ENCODE measurements at places on chromosomes 12 and 14.

GRCh38 chr12:49546481-49546880, 7.7 kb downstream of the KCNH3 start:
- DNase-seq: no peak

DNA sequence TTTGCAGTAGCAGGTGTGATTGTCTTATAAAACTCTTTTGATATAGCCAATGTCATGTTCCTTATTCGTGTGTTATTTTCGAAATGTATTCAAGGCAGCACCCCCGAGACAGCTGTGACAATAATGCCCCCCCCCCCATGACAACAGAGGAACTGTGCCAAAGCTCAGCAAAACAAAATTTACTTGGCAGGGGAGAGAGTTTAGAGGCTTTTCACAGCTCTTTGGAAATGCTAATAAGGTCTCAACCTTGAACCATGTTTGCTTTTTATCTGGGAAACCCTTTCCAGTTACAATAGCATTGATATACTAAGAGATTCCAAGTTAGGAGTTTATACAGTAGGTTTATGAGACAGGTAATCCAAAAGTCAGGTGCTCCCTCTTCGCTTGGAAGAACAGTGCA, 56.4 kb upstream of the USP44 start:
- peak; percentile 93 for DNase-seq

DNA sequence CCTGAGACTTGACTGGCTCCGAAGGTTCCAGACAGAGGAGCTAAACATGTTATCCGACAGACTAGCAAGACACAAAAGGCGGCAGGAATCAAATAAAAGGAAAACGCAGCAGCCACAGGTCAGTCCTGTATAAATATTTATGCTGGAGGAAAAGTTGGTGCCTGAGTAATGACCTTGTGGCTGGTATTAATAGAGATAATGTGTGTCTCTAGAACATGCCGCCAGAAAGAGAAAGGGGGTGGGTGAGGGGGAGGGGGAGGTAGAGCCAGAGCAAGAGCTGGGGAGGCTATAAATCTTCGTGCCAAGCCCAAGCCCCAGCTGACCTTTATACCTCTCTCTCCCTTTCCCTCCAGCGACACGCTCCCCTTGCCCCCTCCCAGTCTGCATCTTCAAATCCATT, 590.4 kb downstream of the MED13L start:
- DNase-seq: no peak

- DNase-seq: peak; percentile 12
Observed at GRCh38 chr12:75389061-75389460, 1.8 kb upstream of the GLIPR1L2 start.

DNA sequence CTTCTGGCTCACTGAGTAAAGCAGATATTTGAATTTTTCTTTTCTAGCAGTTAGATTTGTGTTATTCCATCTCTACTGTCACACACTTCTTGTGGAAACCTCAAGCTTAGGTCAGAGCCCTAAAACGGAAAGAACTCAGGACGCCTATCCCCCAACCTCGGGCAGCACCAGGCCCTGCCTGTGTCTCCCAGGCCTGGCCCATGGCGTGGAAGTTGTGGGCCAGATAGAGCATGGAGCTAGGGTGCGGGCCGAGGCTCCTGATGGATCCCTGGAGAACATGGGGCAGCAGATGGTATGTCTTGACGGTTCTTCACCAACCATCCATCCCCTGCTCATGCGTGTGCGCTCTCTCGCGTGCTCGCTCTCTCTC, 20.6 kb downstream of the P2RX4 start:
- DNase-seq: no peak

DNA sequence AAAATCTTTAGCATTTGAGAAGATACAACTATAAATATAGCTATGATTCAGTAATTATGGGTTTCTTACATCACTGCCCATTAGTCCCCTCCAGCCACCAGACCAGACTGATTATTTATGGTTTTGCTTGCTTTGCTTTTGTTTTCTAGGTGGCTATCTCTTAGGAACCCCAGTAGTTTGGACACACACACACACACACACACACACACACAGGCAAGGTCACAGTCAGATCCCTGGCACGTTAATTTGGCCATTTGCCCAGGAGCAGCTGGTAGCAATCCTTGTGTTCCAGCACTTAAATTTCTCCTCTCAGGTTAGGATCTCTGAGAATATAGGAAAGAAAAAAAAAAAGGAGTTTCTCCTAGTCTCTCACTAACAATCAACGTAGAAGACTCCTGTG, 90.2 kb upstream of the RESF1 start:
- peak; percentile 47 for DNase-seq

DNA sequence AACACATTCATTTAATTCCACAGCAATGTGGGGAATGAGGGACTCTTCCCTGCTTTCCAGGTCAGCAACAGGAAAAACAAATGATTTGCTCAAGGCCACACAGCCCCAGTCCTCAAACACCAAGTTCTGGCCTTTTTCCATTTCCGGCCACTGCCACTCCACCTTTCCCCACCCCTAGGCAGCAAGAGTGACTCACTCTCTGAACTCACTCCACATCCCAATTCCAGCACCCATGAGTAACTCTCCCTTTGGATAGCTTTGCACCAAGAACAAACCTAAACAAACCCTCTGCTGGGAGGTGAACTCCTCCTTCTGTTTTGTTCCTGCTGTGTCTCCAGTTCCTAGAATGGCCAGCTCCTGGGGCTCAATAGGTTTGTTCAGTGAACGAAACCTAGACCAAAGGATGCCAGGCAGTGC, 30.4 kb upstream of the PLEKHG6 start:
- no peak for DNase-seq

- DNase-seq: no peak
Observed at GRCh38 chr12:70011353-70011752, 186.3 kb downstream of the MYRFL start.

DNA sequence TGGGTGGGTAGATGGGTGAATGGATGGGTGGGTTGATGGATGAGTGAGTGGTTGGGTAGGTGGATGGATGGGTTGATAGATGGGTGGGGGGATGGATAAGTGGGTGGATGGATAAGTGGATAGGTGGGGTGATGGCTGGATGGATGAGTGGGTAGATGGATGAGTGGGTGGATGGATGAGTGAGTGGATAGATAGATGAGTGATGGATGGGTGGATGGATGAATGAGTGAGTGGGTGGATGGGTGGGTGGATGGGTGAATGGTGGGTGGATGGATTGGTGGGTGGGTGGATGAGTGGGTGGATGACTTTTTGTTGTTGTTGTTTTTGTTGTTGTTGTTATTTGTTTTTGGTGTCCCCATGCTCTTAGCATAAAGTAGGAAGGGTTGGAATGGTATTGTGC, 45.5 kb downstream of the TBX5 start:
- no peak for DNase-seq

GRCh38 chr12:108635201-108635996, 1.7 kb upstream of the SELPLG start:
- DNase-seq: no peak

DNA sequence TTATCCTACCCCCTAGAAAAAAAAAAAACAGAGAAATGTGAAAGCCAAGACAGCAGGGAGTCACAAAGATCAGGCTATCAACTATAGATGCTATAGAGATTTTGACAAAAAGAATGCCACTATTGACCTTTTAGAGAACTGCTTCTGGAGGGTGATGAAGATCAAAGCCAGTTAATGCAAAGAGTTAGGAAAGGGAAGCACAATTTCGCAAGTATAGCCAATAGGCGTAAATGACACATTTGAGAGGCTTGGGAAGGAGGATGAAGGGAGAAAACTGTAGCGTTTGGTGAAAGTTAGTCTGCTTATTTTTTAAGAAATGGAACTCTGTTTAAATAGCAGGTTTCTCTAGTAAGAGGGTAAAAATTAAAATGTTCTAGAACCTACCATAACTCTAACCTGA, 190.7 kb downstream of the DUSP6 start:
- no peak for DNase-seq

- no peak for DNase-seq
Observed at GRCh38 chr12:113471619-113472171, at the start of gene LHX5. Gene LHX5 (minus strand): TSS chr12:113471871. CDS start chr12:113471498, 373 bp downstream.

DNA sequence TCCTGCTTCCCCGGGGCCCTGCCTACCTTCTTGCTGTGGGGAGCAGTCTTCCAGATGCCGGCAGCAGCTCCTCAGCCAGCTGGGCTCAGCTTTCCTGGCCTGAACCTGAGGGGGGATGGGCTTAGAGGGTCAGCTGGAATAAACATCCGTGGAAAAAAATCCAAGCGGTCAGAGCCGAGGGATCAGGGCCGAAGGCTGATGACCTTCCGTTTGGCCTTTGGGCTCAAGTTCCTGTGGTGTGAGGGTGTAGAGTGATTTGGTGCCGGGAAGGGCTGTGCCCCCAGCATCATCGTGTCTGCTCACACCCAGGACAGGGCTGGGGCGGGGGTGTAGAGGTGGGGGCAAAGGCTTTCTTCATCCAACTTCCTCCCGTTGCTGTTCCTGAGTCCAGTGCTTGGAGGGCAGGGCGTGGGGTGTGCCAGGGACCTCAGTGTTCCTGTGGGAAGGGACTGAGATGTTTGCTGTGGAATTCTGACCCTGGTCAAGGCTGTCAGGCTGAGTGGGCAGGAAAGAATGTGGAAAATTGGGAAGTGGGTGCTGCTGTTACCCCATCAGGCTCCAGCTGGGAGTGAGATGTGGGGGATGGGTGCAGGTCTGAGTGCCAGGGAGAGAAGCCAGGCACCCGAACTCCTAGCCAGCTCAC, 2.6 kb downstream of the SMIM41 start:
- DNase-seq: no peak

GRCh38 chr14:68978172-68978911, 760 bp downstream of the ACTN1 start:
- DNase-seq: peak; percentile 69

DNA sequence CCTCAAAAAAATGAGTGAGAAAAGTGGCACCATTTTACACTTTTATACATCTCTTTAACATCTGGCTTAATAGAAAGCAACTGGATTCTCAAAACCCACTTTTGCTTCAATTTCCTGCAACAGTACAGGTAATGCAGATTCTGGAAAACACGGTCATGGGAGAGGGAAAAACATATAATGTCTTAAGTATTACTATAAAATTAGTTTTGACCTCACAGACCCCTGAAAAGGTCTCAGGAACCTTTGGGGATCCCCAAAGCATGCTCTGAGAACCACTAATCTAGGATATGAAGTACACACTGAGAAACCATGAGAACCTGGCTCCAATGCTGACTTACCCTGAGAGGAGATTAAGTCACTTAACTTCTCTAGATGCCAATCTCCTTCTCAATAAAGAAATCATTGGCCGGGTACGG, 64.7 kb downstream of the PPP2R5E start:
- no peak for DNase-seq

DNA sequence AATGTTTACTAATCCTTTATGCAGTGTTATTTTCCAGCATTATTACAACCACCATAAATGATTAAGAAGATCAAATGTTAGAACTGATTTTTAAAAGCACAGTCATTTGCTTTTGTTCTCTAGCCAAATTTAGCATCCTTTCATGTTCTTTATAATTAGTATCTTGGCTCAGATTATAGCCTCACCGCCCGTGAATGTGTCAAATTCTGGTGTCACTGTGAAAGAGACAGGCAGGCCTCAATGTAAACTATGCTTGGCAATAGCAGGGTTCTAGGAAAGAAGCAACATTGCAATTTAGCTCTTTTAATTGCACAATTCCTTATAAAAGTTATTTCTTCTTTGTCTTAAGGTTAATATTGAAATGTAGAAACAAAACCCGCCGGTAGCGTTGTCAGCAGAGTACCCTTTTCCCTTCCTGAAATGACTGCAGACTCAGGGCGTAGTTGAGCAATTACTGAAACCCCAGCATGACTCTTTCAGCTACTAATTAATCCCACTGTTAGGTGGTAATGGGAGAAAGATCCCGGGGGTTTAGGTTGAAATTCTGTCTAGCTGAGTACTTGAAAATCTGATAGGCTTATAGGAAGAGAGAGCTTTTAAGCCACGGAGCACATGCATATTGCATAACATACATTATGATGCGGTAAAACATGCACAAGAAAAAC, 1600.5 kb upstream of the SEL1L start:
- no peak for DNase-seq

- no peak for DNase-seq
Observed at GRCh38 chr14:22577334-22577908, 11.6 kb downstream of the DAD1 start.

DNA sequence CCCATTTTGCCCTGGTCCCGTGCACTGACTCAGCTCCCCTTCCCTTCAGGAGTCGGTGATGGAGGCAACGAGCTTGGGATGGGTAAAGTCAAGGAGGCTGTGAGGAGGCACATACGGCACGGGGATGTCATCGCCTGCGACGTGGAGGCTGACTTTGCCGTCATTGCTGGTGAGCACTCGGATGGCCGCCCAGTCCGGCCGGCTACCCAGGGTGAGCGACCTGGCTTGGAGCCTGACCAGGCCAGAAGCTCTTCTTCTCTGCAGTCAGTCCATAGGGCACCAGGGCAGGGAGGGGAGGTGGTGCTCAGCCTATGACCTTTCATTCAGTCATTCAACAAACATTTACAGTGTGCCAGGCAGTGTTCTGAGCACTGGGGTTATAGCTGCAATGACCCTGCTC, 39.8 kb downstream of the GPR68 start:
- DNase-seq: no peak

GRCh38 chr12:124387528-124387911, 92.6 kb downstream of the RFLNA start:
- no peak for DNase-seq

DNA sequence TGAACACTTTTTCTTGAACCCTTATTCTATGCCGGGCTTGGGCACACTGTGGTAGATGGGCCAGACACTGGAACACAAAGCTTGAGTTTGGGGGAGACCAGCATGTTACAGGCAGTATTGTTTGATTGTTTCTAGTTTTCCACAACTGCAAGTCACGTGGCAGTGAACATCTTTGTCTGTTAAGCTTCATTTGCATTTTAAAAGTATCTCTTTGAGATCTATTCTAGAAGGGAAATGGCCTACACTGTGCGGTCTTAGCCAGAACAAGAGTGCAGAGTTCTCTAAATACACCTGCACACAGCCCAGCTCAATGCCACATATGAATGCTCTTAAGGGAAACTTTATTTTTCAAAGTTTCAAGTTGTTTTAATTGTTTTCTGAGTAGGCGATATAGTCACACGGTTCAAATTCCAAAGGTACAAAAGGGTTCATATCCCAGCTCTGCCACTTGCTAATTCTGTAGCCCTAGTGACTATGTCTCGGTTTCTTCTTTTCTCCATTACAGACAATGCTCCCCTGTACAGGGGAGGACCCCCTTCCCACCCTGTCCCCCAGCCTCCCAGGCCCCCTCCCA, 24.9 kb downstream of the RIN3 start:
- no peak for DNase-seq

DNA sequence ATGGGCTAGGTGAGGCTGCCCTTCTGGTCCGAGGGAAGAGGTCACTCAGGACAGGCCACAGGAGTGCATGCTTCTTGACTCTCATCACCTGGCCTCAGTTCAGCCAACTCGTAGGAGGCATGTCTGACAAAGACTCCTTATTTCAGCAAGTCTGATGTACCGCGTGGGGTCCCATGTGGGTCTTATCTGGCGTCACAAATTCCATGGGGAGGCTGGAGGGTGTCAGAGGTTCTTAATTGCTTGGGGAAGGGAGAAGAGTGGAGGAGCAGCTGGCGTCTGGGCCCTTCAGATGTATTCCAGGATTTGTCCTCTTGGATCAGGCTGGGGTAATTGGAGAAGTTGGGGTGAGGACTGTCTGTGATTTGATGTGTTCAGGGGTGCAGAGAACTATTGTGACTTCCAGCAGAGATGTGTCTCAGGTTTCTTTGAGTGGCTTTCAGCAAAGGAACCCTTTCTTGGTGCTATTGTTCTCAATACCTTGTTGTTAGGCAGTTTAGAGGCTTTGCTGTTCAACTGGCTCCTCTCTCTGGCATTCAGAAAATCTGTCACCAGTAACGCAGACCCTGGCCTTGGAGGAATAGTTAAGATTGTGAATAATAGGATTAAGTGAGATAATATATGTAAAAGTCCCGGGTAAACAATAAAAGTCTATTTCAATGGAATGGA, 60.1 kb downstream of the SUSD6 start:
- DNase-seq: no peak
